Activated CD4-positive, alpha-beta T cell treated with anti-CD3 and anti-CD28 coated beads, Interleukin-2, amount 10 ng/mL, durations not matched to agents 7 days and 5 days (primary cell): ENCODE measurements at places on chromosomes 5 and 9. TPM values are rescaled to one million over a fixed set of nuclear protein-coding genes. Genes with fewer than 3 reads are reported as not detected.

Gene LIX1
- not detected for total RNA-seq

DNA sequence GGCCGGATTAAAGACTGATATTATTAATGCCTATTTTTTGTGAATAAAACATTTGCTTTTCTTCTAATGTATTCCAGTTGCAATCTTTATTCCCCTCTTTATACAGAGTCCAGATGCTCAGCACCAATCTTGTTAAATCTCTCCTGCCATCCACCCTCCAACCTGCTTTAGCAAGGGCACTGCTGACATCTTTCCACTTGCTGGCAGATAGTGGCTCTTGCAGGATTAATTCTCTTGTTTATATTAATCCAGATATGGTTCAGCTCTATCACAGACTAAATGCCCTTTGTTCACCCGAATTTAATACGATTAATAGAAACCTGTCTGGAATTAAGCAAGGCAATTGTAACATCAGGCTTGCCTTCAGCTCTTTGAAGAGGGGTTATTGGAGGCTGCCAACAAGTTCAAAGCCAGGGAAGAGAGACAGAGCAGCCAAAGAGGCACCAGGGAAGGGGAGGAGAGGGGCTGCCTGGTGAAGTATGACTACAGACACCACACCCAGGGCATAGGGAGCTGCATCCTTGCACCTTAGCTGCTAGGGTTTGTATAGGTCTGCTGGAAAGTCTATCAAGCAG lies 236.2 kb downstream of the SAXO1 start:
- H3K4me1 ChIP-seq: no peaks in the 10 kb centered on the region
- H3K27me3 ChIP-seq: peaks cover 5% of the 10 kb centered on the region
- H3K4me3 ChIP-seq: no peak overlapping the region
- DNase-seq: no peak
- H3K27ac ChIP-seq: no peak overlapping the region

DNA sequence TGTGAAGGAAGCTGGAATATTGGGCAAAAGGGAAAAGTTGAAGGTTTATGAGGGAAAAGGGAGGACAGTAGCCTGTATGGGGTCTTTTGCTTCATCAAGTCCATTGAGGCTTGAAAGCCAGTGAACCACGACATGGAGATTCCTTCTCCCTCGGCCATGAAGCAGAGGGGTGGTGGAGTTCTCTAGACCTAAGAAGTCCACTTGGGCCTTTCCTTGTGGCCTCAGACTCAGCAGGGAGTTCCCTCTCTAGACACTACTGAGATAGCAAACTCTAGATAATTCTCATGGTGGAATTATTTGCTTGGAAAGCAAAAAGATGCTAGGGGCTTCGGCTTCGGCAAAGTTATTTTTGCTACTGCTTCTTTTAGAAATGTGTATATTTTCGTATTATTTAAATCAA lies 78.5 kb downstream of the FOXD1 start:
- no peak for DNase-seq
- no peaks in the 10 kb centered on the region for H3K4me1 ChIP-seq
- H3K4me3 ChIP-seq: no peak overlapping the region
- H3K36me3 ChIP-seq: no peaks in the 10 kb centered on the region
- H3K27ac ChIP-seq: no peak overlapping the region

DNA sequence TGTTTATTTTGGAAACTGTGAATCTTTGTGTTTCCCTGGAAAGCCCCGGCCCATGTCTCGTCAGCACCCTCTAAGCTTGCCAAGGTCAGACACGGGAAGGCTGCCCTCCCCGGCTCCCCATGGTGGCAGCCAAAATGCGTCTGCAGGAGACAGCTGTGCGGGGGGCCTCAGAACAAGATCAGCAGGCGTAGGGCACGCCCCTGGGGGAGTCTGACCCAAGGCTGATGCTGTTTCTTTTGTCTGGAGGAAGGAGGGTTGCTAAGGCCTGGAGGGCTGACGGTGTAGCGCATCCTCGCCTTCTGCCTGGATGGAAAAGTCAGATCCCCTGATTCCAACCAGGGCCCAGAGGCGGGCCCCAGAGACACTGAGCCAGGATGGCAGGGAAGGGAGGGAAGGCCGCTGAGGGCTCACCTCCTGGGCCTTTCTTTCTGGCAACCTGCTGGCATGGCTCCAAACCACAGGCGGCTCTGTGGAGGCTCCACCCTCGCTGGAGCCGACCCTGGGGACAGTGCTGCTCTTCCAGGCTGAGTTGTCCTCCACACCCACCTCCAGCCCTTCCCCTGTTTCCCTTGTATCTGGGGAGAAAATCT lies 57.2 kb downstream of the OLFM1 start:
- no peak for DNase-seq
- no peaks in the 10 kb centered on the region for H3K36me3 ChIP-seq
- H3K4me1 ChIP-seq: no peaks in the 10 kb centered on the region
- no peaks in the 10 kb centered on the region for H3K27me3 ChIP-seq
- H3K4me3 ChIP-seq: no peak overlapping the region

- no peak overlapping the region for H3K4me3 ChIP-seq
- H3K36me3 ChIP-seq: no peaks in the 10 kb centered on the region
- no peak for DNase-seq
- H3K27me3 ChIP-seq: no peaks in the 10 kb centered on the region
- H3K27ac ChIP-seq: no peak overlapping the region
- no peaks in the 10 kb centered on the region for H3K4me1 ChIP-seq
Measured at GRCh38 chr9:119477197-119477596, 108.0 kb upstream of the BRINP1 start.

DNA sequence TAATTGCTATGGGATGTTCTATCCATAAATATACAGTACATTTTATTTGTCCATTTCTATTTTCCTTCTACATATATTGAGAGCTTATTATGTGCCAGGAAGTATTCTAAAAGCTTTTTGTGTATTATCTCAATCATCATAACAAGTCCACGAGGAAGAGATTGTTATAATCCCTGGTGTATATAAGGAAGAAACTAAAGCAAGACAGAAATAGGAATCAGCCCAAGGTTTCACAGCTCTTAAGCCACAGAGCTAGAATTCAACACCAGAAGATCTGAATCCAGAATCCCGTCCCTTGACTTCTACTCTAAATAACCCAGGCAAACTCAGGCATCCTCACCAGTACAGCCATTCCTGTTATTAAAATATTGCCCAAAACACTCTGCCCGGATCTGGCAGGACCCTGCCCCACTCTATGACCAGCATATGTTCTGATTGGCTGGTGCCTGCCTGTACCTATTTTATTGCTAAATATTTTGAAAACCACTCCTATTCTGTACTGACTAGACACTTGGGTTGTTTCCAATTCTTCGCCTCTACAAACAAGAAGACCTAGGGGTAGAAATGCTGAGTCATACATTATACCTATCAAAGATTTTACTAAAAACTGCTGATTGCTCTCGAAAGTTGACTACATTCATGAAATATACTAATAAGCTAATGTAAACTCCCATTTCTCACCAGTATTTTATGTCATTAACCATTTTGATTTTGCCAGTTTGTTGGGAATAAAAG lies 297.4 kb downstream of the ENC1 start:
- H3K4me3 ChIP-seq: no peak overlapping the region
- DNase-seq: no peak
- H3K27ac ChIP-seq: no peak overlapping the region
- no peaks in the 10 kb centered on the region for H3K4me1 ChIP-seq
- peaks cover 9% of the 10 kb centered on the region for H3K27me3 ChIP-seq

DNA sequence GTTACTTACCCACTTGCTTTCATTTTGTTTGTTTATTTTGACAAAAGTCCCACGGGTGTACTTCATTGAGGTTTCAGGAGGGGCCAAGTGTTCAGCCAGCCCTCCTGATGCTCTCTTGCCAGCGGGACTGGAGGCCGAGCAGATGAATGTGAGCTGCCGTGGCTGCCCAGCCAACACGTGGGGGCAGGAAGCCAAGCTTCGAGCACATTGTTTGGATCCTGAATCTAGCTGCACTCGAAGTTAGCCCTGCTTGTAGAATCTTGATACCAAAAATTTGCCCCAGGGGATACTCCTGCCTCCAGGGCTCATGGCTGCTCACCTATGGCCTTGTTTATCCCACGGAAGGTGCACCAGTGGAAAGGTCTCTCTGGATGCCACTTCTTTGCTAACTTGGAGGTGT lies 49.3 kb downstream of the RASGEF1C start:
- H3K4me3 ChIP-seq: no peak overlapping the region
- no peaks in the 10 kb centered on the region for H3K4me1 ChIP-seq
- H3K36me3 ChIP-seq: no peaks in the 10 kb centered on the region
- H3K27me3 ChIP-seq: peaks cover 11% of the 10 kb centered on the region
- DNase-seq: no peak

DNA sequence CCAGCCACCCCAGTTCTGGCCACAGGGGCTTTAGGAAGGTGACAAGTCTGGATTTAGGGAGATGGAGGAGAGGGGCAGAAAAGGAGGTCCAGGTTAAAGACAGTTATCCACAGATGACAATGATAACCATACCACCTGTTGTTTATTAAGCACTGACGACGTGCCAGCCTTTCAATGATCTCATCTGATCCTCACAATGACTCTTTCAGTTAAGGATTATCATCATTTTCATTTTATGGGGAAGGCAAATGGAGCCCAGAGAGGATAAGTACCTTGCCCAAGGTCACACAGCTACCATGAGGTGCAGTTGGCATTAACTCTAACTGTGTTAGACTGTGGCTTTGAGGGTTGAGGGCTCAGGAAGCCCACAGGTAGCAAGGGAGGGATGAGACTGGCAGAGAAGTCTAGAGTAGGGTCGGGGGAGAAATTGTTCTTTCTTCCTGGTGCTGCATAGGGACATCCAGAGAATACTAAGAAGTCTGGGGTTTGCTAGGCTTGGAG lies 21.5 kb upstream of the JADE2 start:
- H3K36me3 ChIP-seq: no peaks in the 10 kb centered on the region
- H3K27me3 ChIP-seq: no peaks in the 10 kb centered on the region
- H3K4me1 ChIP-seq: peaks cover 40% of the 10 kb centered on the region
- peak overlapping the region; percentile 34 for H3K4me3 ChIP-seq

Gene SLC1A3
- not detected for total RNA-seq

Gene LHX3
- not detected for total RNA-seq

Gene CDX1
- not detected for total RNA-seq

DNA sequence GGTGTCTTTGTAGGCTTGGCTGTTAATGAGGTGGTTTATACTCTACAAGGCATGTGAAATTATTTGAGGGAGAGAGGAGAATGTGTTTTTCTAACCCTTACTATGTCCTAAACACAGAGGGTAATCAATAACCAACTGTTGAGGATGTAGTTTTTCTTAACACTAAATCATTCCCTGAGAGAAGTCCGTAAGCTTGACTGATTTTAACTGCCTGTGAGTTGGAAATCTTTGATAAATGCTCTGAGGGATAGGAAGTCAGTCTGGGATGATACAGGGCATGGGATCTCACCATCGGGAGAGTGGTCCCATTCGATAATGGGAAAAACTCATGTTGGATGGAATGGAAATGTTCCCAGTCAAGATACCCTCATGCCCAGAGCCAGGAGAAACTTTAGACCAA lies 249.6 kb downstream of the PDZD2 start:
- no peak for DNase-seq
- H3K36me3 ChIP-seq: no peaks in the 10 kb centered on the region
- no peaks in the 10 kb centered on the region for H3K27me3 ChIP-seq
- H3K4me1 ChIP-seq: no peaks in the 10 kb centered on the region
- no peak overlapping the region for H3K27ac ChIP-seq
- H3K4me3 ChIP-seq: no peak overlapping the region

GRCh38 chr5:112063191-112063590 lies 306.2 kb upstream of the NREP start:
- H3K27me3 ChIP-seq: peaks cover 3% of the 10 kb centered on the region
- no peaks in the 10 kb centered on the region for H3K36me3 ChIP-seq
- DNase-seq: no peak
- no peak overlapping the region for H3K4me3 ChIP-seq
- H3K4me1 ChIP-seq: no peaks in the 10 kb centered on the region

DNA sequence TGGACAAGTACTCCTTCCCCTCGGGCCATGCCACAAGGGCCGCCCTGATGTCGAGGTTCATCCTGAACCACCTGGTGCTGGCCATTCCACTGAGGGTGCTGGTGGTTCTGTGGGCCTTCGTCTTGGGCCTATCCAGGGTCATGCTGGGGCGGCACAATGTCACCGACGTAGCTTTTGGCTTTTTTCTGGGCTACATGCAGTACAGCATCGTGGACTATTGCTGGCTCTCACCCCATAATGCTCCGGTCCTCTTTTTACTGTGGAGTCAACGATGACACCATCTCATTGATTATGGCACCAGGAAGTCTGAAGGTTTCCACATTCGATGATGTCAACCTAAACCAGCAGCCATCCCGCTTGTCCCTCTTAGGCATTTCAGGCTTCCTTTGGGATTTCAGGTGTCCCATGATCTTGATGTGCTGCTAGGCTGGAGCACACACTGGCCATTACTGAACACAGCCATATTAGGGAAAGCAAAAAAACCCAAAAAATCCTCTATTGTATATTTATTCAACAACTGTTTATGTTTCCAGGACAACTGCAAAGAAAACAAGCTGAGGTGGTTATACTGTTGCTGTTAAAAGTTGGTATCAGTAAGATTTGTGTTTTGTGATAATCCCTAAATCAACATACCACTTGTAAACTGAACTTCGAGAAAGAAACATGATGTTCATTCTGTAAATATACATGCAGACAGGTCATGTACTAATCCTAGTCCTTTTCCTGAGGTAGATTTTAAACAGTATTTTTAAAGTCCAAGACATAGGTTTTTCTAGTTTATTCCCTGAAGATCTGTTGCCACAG lies 1.1 kb downstream of the PLPP6 start:
- peak overlapping the region; percentile 82 for H3K27ac ChIP-seq
- peaks cover 8% of the 10 kb centered on the region for H3K27me3 ChIP-seq

GRCh38 chr9:118059484-118060278 lies 355.5 kb downstream of the TLR4 start:
- H3K4me1 ChIP-seq: no peaks in the 10 kb centered on the region
- DNase-seq: peak; percentile 35
- H3K4me3 ChIP-seq: no peak overlapping the region
- no peak overlapping the region for H3K27ac ChIP-seq
- H3K36me3 ChIP-seq: no peaks in the 10 kb centered on the region
- H3K27me3 ChIP-seq: no peaks in the 10 kb centered on the region

DNA sequence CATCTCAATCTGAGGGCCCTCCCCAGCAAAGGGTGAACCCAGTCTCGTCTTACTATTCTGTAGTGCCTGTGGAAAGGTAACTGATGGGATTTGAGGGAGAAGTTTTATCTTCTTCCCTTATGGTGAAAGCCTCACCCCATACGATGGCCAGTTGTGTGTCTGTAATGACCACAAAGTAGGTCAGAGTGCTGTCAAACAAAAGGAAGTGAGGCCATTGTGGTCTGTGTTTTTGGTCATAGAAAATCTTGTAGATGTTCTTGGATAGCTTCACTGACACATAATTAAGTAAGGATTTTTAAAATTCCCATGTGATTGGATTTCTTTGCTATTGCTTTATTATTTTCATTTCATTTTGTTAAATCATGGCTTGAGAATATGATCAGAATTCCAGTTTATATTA lies 505.1 kb upstream of the KLF4 start:
- no peak for DNase-seq
- no peak overlapping the region for H3K27ac ChIP-seq
- H3K4me3 ChIP-seq: no peak overlapping the region
- no peaks in the 10 kb centered on the region for H3K4me1 ChIP-seq
- H3K36me3 ChIP-seq: no peaks in the 10 kb centered on the region

GRCh38 chr5:168174376-168174775 lies 117.1 kb upstream of the WWC1 start:
- H3K27me3 ChIP-seq: peaks cover 2% of the 10 kb centered on the region
- H3K4me3 ChIP-seq: no peak overlapping the region

- no peak for DNase-seq
- peaks cover 21% of the 10 kb centered on the region for H3K4me1 ChIP-seq
- H3K36me3 ChIP-seq: peaks cover 20% of the 10 kb centered on the region
- H3K27me3 ChIP-seq: no peaks in the 10 kb centered on the region
- no peak overlapping the region for H3K4me3 ChIP-seq
Measured at GRCh38 chr9:77939149-77939668, 92.4 kb downstream of the GNAQ start.
